Activated gamma-delta T cell treated with Interleukin-2 at 50 U/mL for 16 hours (primary cell): ENCODE measurements at places on chromosomes 16 and 17.

DNA sequence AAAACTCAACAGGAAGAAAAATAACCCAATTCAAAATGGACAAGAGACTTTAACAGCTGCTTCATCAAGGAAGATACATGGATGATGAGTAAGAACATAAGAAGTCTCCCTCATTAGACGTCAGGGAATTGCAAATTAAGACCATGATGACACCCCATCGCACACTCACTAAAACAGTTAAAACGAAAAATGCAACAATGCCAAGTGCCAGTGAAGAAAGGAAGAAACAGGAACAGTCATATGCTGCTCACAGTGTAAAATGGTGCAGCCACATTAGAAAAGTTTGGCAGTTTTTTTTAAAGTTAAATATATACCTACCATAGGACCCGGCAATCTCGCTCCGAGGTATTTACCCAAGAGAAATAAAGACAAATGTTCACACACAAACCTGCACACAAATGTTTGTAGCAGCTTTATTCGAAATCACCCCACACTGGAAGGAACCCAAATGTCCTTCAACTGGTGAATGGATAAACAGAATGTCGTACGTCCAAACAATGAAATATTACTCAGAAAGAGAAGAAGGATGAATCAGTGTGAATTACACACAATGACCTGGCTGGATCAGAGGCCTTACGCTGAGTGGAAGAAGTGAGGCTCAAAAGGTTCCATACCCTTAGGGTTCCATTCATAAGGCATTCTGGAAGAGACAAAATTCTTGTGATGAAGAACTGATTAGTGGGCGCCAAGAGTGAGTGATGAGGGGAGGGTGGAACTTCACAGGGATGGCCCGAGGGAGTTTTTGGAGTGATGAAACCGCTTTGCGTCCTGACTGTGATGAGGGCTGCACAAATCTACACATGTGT lies 110.3 kb downstream of the C16orf95 start:
- no peak for DNase-seq

GRCh38 chr16:72878301-72879269 lies 169.3 kb downstream of the ZFHX3 start:
- no peak for DNase-seq

- peak; percentile 58 for DNase-seq
Observed at GRCh38 chr16:15949210-15950160, at the start of gene ABCC1. ABCC1 (plus strand) TSS chr16:15949616; CDS start chr16:15949752, 136 bp downstream.

DNA sequence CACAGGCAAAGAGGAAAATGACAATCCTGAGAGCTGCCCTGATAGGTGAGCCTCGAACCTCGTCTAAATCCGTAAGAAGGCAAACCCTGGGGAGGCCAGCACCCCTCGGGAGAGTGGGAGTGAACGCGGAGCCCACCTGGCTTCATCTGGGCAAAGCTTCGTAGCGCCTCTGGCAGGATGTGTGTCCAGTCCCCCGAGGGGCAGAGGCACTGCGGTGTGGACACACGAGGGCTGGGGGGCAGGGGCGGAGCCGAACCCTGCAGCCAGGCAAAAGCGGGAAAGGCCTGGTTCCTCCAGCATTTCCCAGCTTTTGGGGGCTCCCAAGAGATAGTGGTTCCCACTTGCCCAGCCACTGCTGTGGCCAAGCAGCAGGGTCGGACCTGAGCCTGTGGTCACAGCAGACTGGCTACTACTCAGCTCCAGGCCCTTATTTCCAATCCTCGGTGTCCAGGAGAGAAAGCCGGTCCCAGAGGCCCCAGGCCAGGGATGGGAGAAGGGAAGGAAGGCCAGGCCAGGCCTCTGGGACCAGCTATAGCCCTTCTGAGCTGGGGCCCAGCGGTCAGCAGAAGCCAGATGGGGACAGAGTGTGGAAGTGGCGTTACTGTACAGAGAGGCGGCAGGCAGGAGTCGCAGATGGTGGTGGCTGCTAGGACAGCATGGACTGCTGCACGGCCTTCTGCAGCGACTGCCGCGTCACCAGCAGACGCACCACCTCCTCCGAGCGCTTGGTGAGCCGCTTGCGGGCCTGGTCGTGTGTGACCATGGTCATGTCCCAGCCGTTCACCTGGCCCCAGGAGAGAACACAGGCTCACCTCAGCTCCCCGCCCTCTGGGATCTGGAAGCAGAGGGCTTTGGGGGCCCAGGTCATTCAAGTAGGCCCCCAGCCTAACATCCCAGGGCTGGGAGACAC lies 5.0 kb downstream of the TAX1BP3 start:
- DNase-seq = no peak

DNA sequence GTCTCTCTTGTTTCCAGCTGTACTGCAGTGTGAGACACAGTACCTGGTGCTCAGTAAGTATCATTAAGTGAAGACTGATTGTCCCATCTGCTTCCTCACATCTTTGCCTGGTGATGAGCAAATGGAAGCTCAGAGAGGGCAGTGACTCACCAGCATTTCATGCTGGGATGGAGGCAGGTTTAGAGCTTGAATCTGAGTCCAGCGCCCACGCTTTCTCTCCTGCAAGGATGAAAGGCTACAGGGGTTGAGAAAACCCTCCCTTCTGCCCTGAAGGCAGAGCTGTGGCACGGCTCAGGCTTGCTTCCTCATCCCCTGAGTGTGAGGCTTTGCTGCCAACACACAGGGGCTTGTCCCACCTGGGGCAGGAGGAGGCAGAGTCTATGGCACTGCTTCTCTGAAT lies 1.5 kb upstream of the RNF112 start:
- DNase-seq = no peak
